ENCODE measurements at places on chromosomes 7 and 10.
A peak's percentile ranks its signal among the peaks of the same experiment; 100 is the strongest.

- DNase-seq = no peak
Observed at GRCh38 chr10:32890444-32890843, 67.6 kb downstream of the ITGB1 start.

GRCh38 chr7:34445653-34446052, 212.4 kb upstream of the NPSR1 start:
- no peak for DNase-seq

DNA sequence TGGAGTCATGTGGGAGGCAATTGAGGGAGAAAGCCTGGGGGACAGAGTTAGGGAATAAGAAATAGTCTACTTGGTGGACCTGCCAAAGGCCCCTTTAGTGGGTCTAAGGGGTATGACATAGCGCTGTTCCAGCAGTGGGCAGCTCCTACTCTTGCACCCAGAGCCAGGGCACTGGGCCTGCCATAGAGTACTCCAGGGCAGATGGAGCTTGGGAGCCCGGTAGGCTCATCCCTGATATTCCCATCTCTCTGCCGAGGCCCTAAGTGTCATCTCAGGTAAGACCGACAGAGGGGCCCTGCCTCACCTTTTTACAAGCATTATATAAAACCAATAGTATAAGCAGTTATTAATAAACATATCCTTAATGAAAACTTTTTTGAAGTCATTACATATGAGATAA, 9.6 kb downstream of the SAMD9L start:
- DNase-seq = no peak

- DNase-seq = no peak
Observed at GRCh38 chr10:64762861-64763260, 1241.7 kb downstream of the REEP3 start.

GRCh38 chr7:76509931-76510877, at the start of gene UPK3B:
Gene UPK3B, plus strand, starts transcription at chr7:76510552. Its CDS starts 101 bp downstream, at chr7:76510653.
- no peak for DNase-seq

DNA sequence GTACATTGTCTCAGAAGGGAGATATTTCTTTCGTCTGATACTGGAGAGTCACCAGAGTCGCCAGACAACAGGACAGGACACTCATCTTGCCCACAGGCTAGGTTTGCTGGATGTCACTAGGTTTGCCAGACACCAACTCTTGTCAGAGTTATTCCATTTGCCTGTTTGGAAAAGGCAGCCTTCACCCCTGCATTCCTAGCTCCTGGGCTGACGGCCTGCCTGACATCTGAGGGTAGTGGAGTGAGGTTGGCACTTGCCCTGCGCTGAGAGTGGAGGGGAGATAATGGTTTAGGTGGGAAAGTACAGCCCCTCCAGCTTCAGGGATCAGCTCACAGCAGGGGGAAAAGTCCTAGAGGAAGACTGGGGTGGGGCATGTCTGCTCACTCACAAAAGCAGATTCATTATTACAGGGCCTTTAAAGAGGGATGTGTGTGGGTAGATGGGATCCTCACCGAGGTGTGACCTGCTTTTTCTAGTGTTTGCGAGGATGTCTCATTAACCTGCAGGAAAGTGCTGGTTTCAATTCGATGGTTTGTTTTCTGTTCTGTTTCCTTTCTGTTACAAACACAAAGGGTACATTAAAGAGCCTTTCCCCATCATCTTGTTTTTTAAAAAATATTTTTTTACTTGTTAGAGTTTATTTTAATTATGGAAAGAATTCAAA, 79.3 kb upstream of the TNS3 start:
- no peak for DNase-seq

DNA sequence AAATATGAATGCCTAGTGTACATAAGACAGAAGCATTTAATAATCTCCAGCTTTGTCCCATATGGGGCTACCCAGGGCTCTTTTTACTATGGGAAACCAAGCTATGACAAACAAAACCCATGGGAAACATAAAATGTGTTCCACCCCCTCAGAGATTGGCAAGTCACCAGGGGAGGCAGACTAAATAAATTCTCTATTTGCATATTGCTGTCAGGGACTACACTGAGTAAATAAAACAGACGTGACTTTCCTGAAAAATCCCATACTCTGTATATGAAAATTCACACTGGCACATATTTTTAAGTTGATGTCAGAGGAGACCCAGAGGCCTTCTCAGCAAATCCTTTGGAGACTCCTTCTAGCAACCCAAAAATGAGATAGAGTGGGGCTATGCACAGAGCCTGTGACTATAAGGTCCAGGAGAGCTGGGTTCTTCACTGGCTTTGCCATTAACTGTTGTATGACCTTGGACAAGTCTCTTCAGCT, 44.0 kb upstream of the HPSE2 start:
- DNase-seq = no peak

GRCh38 chr7:274266-274665, 15.7 kb upstream of the FOXL3 start:
- DNase-seq = no peak

DNA sequence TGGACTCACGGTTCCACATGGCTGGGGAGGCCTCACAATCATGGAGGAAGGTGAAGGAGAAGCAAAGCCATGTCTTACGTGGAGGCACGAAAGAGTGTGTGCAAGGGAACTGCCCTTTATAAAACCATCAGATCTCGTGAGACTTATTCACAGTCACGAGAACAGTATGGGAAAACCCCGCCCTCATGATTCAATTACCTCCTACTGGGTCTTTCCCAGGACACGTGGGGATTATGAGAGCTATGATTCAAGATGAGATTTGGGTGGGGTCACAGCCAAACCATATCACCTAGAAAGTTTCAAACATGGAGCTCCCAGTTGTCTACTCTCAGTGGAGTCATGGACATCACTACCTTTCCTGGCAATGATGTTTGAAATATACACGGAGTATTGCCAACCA, 49.6 kb downstream of the CYCS start:
- DNase-seq = peak; percentile 24

GRCh38 chr7:48710995-48711394, 213.4 kb upstream of the CDC14C start:
- no peak for DNase-seq

- no peak for DNase-seq
Observed at GRCh38 chr7:106331441-106332175, 46.8 kb upstream of the NAMPT start.

DNA sequence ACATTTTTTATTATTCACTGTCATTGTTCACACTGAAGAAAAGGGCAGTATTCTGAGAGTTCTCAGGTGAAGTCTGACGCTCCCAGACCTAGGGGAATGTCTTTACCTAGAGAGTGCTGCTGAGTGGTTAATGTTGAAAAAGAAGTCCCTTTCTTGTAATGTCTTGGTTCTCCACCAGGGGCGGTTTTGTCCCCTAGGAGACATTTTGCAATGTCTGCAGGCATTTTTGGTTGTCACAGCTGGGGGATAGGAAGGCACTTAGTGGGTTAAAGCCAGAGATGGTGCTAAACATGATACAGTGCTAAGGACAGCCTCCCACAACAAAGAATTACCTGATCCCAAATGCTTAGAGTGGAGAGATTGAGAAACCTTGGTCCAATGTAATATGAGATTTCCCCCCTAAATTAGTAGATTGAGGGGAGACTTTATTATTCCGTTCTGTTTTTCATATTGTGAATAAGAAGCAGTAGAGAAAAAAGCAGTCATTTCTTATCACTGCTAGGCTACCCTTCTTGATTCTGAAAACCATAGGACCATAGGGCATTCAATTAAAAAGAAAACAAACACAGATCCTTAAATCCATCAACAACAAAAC, 13.1 kb downstream of the UMAD1 start:
- no peak for DNase-seq

- DNase-seq = no peak
Observed at GRCh38 chr10:29698773-29699490, 64.2 kb upstream of the SVIL start.

DNA sequence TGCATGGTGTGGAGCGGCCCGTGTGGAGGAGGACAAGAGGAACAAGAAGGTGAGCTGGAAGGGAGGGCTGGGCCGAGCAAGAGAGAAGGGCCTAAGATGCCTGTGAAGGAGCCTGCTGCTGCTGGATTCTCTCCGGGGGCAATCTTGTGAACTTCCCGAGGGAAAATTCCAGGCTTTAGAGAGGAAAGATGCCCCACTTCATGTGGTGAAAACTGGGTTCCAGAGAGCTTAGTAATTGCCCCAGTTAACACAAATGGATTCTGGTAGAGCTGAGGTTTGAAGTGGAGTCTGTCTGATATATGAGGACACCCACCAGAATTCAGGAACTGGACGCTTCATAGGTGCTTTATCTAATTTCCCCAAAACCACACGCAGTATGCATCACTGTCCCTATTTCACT, 114.1 kb upstream of the ZMIZ1 start:
- DNase-seq = no peak

GRCh38 chr10:97585439-97585811, 1.2 kb downstream of the HOGA1 start:
- no peak for DNase-seq

GRCh38 chr7:66790196-66790595, 49.7 kb downstream of the RABGEF1 start:
- DNase-seq = no peak

DNA sequence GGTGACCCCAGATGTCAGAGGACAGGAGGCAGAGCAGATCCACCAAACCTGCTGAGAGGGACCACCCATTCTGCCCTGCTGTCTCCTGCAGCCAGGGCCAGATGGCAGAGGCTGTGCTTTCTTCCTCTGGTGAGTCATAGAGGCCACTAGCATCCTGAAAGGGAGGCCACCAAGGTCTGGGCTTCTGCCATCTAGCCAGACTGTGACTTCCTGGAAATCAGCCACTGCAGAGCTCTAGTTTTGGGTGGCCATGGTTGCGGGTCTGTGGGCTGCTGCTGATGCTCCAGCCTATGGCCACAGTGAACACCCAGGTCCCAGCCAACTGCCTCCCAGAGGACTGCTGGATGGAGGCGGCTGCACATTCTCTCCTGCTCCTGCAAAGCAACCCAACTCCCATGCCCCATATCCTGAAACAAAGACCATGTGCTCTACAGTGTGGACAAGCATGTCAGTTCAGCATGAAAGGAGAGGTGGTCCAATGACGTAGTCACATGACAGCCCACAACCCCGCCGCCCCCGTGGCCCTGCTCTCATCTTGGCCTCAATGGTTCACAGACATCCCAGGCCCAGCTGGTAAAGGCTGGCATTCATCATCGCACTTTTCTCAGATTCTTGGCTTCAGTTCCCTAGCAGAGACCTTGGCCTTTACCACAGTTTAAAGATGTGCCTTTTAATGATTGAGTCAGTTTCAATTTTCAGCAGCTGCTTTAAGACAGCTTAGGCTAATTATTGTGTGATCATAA, 73.9 kb upstream of the CXCL12 start:
- no peak for DNase-seq

DNA sequence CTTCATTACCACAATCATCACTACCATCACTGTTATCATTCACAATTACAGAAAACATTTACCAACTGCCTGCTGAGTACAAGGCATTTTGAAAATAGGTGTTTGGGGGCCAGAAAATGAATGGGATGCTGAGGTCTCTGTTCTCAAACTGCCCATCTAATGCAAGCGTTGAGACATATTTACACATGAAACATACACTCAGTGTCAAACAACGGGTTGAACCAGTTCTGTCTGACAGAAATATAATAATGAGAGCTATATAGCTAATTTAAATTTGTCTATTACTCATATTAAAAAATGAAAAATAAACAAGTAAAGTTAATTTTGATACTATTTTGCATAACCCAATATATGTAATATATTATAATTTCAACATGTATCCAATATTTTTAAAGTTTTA, 303.1 kb downstream of the KCNMA1 start:
- no peak for DNase-seq

GRCh38 chr10:104209575-104210198, 22.5 kb downstream of the CFAP43 start:
- peak; percentile 41 for DNase-seq

- DNase-seq = peak; percentile 51
Observed at GRCh38 chr10:102729029-102730026, 14.4 kb upstream of the WBP1L start.

- DNase-seq = no peak
Observed at GRCh38 chr7:158710651-158711102, 6.1 kb upstream of the NCAPG2 start.

GRCh38 chr7:15802425-15802824, 115.9 kb upstream of the MEOX2 start:
- DNase-seq = no peak

DNA sequence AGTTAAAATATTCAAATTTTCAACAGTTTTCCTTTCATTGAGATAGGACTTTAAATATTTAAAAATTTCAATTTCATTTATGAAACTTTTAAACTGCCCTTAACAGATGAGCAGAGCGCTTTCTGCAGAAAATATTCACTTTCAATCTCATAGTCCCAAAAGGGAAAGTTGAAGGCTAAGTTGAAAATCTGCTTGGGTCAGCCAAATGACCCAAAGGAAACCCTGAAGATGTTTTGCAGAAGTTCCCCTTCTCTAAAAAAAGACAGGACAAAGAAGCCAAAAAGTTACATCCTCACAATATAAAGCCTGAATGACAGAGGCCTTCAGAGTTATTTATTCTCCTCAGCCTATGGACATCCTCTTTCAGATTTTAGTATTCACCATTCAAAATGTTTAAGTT, 17.6 kb upstream of the SCIN start:
- DNase-seq = no peak

- DNase-seq = no peak
Observed at GRCh38 chr10:13989616-13990015, 341.1 kb downstream of the FRMD4A start.

- no peak for DNase-seq
Observed at GRCh38 chr10:62072901-62073300, 171.4 kb downstream of the ARID5B start.

DNA sequence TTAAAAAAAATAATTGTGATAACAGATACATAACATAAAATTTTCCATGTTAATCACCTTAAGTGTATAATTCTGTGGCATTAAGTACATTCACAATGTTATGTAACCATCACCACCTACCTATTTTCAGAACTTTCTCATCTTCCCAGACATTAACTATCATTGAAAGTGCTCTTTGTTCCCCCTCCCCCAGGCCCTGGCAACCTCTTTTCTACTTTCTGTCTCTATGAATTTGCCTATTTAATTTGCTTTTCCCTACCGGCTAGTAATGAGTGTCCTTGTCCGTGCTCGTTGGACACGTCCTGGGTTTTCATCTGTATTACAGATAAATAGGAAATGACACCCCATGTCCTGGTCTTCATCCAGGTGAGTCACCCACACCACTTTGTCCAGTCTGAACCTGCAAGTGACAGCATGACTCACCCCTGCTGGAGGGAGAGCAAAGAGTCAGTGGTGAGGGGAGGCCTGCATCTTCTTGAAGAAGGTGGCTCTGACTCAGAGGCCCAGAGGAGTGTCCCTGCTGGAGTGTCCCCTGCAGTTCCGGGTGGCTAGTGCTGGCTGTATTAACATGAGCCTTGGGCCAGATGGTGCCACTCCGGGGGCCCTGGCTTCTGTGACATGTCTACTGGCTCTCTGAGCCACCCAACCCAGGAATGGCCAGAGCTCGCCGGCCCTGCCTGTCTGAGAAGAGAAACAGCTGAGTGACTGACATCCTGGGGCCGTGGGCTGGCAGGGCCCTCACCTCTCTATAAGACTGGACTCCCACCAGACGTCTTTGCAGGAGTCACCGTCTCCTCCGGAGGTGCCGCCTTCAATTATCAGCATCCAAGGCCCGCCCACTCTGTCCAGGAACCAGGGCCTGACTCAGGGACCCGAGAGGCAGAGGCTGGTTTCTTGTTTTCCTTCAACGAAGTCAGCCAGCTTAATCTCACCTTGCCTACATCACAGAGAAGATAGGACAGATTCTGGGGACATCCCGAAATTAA, 503.2 kb upstream of the MKI67 start:
- no peak for DNase-seq

Measured in activated naive CD4-positive, alpha-beta T cell treated with anti-CD3 and anti-CD28 coated beads, Interleukin-2, amount 50 U/mL, for 16 hours (primary cell).